ENCODE measurements at places on chromosomes 5 and 9.

DNA sequence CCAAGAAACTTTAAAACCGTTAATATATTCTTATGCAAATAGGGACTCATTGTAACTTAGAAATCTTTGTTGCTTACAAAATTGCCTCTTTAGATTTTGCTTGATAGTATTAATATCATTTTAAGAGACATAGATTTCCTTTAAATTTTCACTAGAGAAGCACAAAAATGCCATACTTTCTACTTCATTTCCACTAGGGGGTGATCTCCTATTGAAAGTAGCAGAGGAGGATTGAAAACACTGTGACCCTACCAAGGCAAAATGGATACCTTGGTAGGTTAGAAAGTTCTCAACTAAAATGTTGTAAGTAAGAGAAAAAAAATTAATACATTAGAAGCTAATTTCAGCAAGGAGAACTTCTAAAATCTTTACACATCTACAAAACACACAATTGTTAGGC is 204.9 kb downstream of the CHSY3 start:
- DNase-seq, result no peak

- no peak for DNase-seq
Measured at GRCh38 chr5:54823006-54823405, 162.4 kb downstream of the ESM1 start.

- no peak for DNase-seq
Measured at GRCh38 chr5:145980259-145980658, 43.9 kb downstream of the SH3RF2 start.

DNA sequence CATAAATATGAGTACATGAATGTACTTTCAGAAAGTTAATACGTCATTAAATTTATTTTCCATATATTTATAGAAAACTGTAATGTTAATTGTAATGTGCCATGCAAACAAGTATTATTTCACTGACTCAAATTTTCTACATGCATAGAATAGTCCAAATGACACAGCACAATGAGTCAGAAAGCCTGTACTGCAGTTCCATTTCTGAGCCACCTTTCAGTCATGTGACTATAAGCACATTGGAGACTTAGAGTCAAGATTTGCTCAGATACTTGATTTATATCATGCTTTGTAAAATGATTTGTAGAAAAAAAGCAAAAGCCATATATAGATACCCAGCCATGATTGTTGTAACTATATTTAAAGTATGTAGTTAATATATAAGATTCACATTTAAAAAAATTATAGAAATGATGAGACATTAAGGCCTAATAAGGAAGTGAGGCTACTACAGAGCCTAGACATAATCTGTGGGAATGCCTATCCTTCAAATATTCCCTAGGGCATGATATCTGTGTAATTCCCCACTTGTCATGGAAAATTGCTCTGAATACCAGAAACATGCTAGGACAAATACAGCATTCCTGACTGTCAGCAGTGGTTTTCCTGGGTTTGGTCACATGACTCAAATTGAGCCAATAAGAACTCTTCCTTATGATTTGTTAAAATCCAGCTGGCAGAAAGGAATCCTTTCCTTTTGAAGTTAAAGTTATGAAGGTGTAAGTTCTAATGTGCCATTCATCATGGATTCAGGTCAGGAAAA is 50.0 kb downstream of the PTPRD start:
- DNase-seq, result no peak

DNA sequence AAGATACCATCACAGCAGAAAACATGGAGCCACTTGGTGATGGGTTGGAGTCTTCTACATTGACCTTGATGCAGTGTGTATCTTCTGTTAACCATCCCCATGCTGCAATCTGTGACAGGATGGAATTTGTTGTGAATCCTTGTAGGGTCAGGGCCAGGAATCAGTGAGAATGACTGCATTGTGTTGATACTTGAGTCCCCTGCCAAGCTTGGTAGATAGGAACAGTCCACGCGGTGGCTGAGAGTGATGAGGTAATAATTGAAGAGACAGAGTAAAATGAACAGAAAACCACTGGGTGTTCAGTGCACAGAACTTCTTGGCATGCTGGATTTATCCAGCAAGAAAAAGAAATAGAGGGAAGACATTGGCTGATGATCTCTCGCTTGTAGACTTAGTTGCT is 217.5 kb downstream of the MAN2A1 start:
- no peak for DNase-seq

DNA sequence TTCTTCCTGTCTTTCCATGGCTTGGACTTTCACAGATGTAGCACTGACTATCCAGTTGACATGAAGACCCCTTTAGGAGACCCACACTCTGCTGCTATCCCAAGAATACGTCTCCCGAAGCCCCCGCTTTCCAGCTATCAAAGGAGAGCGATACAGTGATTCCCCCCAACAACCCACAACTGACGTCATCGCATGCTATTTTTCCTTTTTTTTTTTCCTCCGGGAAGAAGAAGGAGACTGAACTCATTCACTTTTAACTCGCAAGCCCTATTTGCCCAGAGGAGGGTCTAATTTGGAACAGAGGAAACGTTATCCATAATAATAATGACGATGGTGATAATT is 2.1 kb downstream of the PAPPA start:
- DNase-seq, result no peak

GRCh38 chr5:153520952-153521351 is 30.5 kb downstream of the GRIA1 start:
- DNase-seq, result no peak

DNA sequence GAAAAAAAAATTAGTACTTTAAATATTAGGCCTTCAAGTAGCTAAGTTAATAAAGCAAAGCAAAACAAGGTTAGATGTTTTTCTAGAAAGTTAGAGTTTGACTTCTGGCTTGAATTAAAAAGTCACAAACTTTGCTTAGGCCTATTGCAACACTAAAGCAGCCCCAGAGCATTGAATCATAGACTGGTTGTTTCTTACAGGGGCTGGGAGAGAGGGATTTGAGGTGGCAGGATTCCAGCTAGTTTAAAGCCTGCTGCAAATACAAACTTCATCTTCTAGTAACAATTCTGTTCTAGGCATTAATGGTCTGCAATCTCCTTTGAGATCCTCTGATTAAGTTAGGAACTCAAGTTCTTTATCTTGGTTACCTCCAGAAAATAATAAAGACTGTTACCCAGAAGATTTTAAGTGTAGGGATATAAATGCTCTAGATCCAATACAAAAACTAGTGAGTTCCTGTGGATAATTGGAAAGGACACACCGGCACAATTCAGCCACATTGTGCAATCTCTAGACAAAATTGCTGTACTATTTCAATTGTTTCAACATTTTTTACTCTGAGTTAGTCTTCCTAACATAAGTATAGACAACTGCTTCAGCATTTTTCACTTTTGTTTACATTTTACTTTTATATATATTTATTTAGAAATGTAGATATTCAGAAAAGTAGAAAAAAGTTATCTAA is 12.6 kb downstream of the OR13C5 start:
- no peak for DNase-seq

DNA sequence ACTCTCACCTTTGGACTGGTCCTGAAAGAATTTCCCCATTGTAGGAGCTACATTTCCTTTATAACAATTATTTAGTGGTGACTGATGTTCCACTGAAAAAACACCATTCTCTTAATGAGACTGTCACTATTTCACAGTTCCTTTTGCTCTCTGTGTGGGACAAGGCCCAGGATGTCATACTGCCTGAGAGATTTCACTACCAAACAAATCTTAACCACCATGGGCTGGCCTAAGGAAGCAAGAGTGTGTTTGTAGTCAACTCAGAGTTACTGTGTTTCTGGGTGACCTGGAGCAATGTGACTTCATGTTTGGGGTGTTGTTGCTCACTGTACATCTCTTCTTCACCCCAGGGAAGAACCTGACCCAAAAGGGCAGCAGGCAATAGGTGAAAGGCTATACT is 50.1 kb upstream of the ZNF608 start:
- DNase-seq, result no peak

DNA sequence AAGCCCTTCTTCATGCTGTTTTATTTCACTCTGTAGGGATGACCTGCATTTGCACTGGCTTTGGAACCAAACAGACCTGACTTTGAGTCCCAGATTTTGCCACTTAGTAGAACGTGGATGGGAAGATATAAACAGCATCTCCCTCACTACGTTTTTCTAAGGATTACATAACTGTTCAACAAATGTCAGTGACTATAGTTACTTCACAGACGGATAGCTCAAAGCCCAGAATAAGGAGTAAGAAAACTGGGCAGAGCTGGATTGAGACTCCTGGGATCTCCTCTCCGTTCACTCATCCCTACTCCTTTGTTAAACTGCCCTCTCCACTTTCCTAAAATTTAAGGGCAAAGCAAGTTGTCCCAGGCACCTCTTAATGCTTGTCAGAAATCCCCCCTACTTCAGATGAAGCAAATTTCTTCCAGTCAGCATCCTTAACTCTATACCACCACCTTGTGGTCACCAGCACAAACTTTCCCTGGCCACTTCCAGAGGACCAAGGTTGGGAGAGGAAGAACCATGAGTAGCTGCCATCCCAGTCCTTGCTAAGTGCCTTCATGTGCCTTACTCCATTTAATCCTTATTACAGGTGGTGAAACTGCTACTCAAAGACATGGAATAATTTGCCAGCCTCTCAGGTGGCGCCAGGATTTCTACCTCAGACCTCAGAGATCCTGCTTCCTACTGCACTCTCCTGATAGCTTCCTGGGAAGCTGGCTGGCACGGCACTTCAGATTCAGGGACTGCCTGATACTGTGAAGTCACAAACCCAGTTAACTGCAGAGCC is 38.4 kb downstream of the EGR1 start:
- DNase-seq, result no peak

GRCh38 chr9:109653470-109653869 is 126.5 kb upstream of the PALM2AKAP2 start:
- no peak for DNase-seq

- DNase-seq, result no peak
Measured at GRCh38 chr9:100160021-100160420, 61.0 kb downstream of the INVS start.

DNA sequence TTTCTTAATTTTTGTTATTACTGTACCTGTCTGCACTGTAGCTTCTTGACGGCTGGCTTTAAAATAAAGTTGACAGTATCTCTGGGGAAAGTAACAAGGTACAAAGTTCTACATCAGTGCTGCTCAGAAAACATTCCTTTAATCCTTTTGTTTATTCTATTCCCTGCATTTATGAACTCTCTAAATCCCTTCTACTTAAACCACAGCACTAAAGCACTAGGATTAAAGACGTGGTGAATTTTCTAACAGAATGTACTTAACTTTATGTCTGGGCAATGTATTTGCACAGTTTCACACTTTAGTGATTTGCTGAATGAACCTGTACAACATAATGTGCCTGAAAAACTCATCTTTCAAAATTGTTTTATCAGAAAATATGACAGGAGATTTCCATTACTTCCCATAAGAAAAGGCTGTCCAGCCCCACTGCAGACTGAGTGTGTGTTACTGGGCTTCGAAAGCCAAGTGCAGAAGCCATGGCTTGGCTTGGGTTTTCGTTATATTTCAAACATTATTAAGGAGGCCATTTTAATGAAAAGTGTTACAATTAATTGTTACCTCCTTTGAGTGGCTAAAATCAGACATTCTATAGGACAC is 43.8 kb downstream of the LHFPL2 start:
- no peak for DNase-seq

DNA sequence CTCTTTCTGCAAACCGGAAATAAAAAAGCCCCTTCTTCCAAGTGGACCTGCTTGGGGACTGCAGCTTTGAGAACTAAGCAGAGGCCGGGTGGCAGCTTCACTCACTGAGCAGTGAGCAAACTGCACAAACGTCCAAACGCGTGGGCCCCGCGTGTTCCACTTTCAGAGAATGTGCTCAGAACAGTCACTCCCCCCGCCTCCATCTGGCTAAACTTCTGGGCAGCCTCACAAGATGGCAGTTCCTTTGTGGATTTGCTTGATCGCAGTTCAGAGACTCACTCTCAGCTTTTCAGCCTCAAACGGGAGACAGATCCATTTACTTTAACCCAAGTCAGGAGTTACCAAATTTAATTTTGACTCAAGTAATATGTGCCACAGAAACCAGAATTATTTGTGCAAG is 216.6 kb downstream of the TLE1 start:
- no peak for DNase-seq

GRCh38 chr9:135968083-135968476 is 6.9 kb upstream of the UBAC1 start:
- DNase-seq, result no peak

DNA sequence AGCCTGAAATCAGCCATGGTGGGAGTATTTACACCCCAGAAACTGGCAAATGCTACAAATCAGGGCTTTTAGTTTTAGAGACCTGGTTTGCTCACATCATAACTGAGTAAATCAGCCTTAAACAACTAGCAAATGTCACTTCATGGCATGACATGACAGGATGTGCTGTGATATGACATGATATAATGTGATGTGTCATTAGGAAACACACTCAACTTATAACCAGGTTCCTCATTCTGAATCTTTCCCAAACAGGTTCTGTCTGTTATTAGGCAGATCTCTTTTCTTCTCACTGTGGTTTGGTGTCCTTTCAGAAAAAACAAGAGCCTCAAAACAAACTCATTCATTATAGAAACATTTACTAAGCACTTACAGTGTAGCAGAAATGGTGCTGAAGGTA is 90.5 kb downstream of the ADAMTS12 start:
- DNase-seq, result no peak

GRCh38 chr9:132472199-132472598 is 62.2 kb downstream of the CFAP77 start:
- DNase-seq, result no peak

DNA sequence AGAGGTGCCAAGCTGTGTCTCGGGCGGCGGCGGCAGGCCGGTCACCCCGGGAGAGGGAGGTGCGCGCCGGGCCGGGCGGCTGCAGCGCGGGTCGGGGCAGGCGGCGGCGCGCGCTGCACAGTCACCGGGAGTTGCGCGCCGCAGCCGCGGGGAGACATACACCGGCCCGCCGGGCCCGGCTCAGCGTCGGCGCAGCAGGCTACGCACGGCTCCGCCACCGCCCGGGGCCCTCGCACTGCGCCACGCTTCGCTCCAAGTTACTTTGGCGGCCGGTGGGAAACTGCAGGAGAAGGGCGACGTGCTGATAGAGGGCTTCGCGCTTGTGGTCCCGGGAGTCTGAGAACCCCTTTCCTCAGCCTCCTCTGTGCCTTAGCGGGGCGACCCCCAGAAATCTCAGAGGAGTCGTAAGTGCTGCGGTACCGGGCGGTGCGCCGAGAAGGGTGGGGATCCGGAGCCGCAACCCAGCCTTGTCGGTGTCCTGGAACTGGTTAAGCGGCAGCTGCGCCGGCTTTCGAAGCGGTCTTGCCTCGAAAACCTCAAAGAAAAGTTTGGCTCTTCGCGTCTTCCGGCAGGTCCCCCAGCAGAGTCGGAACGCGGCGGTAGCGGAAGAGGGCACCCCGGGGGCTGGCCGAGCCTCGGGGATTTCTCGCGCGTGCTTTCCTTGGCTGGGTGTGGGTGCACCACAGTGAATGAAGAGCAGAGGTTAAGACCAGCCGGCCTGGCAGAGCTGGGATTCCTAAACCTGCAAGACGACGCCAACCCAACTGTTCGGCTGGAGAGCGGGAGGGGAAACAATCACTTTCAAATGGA is at the start of gene EFNA5:
Gene EFNA5 (minus strand): TSS at position 6 of the 810 bp plus-strand sequence.
- DNase-seq, result peak; percentile 4

DNA sequence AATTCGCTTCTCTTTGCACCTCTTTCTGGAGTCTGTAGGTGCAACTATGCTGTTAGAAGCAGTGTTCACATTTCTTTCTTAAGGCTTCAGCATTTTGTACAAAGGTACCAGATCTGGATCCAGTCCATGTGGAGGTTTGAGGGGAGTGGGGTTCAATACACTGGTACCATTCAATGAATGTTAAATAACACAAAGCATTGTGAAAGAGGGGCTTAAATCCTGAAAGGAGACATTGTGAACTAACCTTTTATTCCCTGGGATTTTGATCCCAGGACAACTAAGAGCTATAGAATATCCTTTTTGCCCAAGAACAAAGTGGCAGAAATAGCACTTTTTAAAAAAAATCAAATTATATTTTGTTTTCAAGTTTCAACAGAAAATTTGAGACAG is 107.7 kb upstream of the VCAN start:
- DNase-seq, result no peak

GRCh38 chr5:81506900-81507588 is 113.1 kb upstream of the ACOT12 start:
- DNase-seq, result peak; percentile 2
